Coronary artery (tissue), 2 donors: ENCODE measurements at places on chromosomes 4 and X.

DNA sequence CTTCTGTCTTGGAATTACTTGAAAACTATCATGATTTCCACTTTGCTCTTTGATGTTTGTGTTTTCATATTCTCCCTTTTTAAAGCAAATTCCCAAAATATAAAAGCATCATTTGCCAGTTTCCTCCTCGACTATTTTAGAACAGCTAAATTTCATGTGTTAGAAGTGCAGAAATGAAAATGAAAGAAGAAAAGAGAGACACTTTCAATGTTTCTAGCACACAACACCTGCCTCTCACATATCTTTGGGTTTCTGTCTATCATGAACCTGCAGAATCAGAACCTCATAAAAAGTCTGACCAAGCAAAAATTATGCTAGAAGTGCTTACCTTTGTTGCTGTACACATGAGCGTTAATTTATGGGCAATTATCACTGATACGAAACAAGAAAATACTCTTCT is 1.9 kb upstream of the NEUROG2 start:
- DNase-seq: no peak

- DNase-seq: no peak
Measured at GRCh38 chr4:113962719-113963265, 16.7 kb downstream of the ARSJ start.

DNA sequence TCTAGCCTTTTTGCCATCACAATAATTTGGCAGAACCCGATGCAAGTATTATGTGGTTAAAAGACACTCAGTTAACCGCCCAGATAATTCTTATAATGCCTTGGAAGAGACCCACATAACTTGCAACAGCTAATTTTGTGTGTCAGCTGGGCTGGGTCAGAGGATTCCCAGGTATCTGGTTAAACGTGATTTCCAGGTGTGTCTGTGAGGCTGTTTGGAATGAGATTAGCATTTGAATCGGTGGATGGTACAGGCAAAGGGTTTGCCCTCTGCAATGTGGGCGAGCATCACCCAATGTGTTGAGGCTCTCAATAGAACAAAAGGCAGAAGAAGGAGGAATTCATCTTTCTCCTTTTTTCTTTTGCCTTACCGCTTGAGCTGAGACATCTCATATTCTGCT is 314.2 kb upstream of the PUDP start:
- no peak for DNase-seq

- DNase-seq: no peak
Measured at GRCh38 chr4:71322425-71322824, 16.4 kb upstream of the SLC4A4 start.

DNA sequence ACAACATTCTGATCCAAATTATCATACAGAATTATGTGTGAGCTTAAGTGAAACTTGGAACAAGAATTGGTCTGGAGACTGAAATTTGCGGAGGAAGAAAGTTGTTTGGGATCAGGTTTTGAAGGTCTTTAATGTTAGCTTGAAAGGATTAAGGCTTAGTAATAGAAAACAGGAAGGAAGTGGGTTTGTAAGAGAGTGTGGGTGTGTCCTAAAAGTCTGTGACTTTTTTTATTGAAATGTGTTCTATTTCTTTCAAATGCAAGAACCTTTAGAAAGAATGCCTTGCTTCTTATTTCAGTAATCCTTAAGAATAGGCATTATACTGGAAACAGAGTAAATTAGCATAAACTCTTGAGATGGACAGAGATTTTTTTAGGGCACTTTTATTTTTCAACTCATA is 198.0 kb downstream of the GALNTL6 start:
- no peak for DNase-seq

DNA sequence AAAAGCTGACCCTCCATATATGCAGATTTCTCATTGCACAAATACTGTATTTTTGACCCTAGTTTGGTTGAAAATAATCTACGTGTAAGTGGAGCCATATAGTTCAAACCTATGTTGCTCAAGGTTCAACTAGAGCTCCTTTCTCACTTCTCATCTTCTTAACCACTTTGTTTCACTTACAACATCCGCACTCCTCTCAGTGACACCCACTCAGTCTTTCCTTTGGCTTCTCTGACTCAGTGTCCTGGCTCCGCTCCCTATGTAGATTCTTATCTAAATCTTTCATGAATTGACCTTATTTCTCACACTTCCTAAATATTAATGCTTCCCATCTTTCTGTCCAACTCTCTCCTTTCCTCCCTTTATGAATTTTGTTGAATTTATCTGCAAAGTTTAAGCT is 32.9 kb upstream of the DKK2 start:
- no peak for DNase-seq

- peak; percentile 60 for DNase-seq
Measured at GRCh38 chr4:1403591-1404572, 2.4 kb downstream of the NKX1-1 start.

DNA sequence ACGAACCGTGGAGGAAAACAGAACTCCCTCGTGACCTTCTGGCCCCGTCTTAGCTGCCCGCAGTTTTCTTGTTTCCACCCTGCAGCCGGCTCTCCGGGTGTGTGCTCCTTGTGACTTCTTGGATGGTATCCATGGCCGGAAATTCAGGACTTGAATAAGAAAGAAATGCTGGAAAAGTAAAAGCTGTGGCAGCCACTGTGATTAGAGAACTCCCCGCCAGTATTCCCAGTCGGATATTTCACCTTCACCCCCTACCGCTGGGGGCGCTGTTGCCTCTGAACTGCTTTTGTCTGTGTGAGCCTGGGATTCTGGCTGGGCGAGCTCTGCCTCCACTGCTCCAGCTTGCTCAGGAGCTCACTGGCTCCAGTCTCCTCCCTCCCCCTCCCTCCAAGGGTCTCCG is 41.5 kb upstream of the CYP4V2 start:
- peak; percentile 85 for DNase-seq

- no peak for DNase-seq
Measured at GRCh38 chr4:87541521-87541920, 12.3 kb upstream of the SPARCL1 start.

DNA sequence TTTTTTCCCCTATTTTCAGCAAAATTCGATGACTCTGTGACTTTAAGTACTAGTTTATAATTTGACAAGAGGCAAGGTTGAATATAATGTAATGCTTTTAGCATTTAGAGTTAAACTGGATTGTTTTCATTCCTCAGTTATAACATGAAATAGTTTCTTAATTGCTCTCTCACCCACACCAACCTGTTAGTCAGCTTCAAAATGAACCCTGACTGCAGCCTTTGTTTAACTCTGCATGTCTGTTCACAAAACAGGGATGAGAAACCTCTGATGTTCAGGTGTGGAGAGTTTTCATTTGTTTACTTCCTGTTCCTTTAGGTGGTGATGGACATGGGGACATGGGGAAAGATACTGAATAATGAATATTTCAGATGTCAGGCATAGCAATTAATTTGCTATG is 49.9 kb upstream of the MND1 start:
- DNase-seq: no peak

DNA sequence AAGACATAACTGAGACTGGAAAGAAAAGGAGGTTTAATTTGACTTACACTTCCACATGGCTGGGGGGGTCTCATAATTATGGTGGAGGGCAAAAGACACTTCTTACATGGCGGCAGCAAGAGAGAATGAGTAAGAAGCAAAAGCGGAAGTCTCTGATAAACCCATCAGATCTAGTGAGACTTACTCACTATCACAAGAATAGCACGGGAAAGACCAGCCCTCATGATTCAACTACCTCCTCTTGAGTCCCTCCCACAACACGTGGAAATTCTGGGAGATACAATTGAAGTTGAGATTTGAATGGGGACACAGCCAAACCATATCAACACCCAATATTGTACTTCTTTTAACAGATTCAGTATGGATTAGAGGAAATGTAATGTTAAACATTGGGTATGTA is 646.6 kb downstream of the ANKRD50 start:
- DNase-seq: no peak

- DNase-seq: peak; percentile 70
Measured at GRCh38 chr4:2942532-2943363, 20.5 kb downstream of the NOP14 start.

GRCh38 chr4:137968956-137969678 is 273.0 kb downstream of the SLC7A11 start:
- no peak for DNase-seq

- no peak for DNase-seq
Measured at GRCh38 chrX:100445593-100445992, 35.5 kb upstream of the PCDH19 start.

- DNase-seq: no peak
Measured at GRCh38 chr4:155854582-155855226, 11.4 kb downstream of the ASIC5 start.

- no peak for DNase-seq
Measured at GRCh38 chr4:3337811-3338210, 45.0 kb downstream of the RGS12 start.

GRCh38 chr4:107996949-107997788 is 7.5 kb downstream of the HADH start:
- peak; percentile 78 for DNase-seq

DNA sequence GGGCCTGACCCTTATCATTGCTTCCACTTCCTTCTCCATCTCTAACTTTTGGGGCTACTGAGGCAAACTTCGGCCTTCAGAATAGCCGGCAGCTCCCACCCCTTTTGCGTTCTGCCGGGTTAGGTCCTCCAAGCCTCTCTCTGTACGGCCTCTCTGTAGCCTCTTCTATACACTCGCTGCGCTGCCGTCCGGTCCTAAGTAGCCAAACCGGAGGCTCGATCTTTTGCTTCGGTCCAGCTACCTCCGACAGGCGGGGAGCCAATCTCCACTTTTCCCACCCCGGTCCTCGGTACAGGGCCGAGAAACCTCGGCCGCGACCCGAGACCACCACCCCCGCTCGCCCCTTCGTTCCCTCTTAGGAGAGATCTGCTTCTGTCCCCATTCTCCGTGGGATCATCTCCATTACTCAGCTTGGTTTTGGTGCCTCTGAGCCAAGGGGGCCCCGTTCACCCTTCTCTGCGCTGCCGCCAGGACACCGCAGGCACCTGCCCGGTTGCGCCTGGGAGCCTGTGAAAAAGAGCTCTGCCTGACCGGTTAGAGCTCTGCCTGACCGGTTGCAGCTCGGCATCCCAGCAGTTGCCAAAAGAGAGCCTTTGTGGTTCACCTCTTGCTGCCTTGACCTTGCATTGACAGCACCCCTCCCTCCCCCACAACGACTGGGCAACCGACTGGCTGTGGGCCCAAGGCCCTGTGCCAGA is 1.0 kb upstream of the HTR2C start:
- DNase-seq: no peak

DNA sequence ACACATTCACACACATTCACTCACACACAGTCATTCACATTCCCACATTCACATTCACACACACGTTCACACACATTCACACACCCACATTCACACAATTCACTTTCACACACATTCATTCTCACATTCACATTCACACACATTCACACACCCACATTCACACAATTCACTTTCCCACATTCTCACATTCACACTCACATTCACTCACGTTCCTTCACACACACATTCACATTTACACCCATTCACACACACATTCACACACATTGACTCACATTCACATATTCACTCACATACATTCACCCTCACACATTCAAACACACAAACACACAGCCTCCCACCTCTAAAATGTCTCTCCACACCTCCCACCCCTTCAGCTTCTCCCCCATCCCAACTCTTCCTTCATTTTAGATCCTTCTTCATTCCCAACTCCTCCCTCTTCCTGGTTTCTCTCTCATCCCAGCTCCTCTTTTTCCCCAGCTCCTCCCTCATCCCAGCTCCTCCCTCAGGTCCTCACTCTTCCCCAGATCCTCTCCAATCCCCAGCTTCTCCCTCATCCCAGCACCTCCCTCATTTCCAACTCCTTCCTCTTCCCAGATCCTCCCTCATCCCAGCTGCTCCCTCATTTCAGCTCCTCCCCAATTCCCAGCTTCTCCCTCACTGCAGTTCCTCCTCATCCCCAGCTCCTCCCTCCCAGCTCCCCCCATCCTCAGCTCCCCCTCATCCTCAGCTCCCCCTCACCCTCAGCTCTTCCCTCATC is 111.0 kb downstream of the FAM53A start:
- no peak for DNase-seq

GRCh38 chrX:46587158-46587557 is 13.6 kb downstream of the CHST7 start:
- DNase-seq: no peak

GRCh38 chr4:5773271-5773555 is 62.2 kb downstream of the EVC start:
- DNase-seq: peak; percentile 49

GRCh38 chrX:96710031-96710430 is 25.4 kb downstream of the DIAPH2 start:
- no peak for DNase-seq

DNA sequence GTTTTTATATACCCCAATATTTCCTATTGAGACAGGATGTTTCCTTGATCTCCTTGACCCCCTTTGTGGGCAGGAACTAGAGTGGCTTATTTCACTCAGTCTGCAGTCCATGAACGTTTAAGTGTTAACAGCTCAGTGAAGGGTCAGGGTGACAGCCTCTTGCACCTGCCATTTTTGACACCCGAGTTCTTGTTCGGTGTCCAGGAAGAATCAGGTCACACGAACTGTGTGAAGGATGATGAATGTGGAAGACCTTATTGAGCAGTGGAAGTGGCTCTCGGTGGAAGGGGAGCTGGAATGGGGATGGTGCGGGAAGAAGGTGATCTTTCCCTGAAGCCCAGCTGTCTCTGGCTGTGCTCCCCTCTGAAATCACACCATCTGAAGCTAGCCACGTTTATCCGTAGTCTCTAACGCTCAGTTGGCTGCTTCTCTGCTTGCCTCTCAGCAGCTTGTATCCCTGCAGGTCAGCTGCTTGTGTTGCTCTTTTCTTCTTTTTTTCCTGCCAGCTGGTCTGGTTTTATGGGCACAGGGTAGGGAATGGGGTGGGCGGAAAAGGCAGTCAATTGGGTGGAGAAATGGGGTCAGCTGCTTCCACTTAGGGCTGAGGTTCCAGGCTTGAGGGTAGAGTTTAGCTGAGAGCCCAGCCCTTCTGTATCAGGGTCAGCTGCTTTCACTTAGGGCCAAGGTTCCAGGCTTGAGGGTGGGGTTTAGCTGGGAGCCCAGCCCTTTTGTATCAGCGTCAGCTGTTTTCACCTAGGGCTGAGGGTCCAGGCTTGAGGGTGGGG is 29.0 kb upstream of the CCNG2 start:
- no peak for DNase-seq

DNA sequence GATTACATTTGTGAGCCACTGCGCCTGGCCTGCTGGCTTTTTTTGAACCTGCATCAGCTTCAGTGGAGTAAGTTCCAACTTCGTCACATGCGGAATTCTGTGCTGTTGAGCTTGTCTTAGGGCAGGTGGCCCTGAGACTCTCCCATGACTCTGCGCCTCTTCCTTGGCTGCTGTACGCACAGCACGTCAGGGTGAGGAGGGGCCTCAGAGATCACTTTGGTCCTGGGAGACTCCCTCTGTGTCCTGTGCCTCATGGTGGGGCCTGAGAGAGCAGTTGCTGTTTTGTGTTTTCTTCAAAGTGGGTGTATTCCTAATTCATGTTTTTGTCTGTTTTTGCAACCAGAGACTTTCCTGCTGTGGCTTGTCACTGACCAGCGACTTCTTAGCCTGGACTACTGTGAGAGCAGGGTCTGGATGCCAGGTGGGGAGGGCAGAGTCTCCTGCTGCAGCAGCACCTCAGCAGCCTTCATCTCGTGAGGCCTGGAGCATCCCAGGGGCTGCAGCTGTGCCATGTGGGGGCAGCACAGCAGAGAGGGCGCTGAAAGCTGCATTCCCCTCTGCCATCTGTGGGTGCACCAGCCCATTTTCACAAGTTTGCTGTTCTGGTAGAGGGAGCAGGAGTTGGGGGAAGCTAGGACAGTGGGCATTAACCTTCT is 107.8 kb downstream of the TNIP2 start:
- no peak for DNase-seq
